GM04504 (cell line): ENCODE measurements at places on chromosomes 6 and 20.
A peak's percentile ranks its signal among the peaks of the same experiment; 100 is the strongest.

DNA sequence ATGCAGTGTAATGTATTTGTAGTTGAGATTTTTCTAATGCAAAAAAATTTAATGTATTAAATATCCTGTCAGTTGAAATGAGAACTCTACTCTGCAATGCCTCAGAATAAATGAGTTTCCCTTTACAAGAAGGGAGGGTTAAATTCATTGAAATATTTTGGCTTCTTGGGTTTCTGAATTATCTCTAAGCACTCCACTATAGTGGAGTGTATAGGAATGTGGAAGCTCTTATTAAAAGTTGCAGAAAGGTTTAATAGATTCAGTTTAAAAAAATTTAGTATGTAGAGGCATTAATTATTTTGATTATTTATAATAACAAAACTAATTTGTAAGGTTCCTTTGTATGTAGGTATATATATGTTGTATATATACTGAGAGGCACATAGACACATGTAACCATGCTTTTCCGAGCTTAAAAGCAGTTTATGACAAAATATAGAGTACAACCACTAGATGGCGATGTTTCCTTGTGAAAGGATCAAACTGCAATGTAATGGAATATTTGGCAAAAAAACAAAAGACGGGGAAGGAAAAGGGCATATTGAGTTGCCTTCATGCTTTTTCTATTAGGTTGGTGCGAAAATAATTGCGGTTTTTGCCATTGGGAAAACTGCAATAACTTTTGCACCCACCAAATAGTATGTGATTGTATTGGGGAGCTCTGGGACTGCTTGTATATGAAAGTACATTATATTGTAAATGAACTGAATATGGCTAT lies 144.2 kb downstream of the MYO6 start:
- peak; percentile 40 for DNase-seq

GRCh38 chr6:147611992-147612391 lies 103.5 kb downstream of the SAMD5 start:
- no peak for DNase-seq

GRCh38 chr20:63932606-63933160 lies 23.5 kb downstream of the UCKL1 start:
- DNase-seq, result no peak

- peak; percentile 34 for DNase-seq
Observed at GRCh38 chr6:136344420-136344819, 54.8 kb upstream of the BCLAF1 start.

DNA sequence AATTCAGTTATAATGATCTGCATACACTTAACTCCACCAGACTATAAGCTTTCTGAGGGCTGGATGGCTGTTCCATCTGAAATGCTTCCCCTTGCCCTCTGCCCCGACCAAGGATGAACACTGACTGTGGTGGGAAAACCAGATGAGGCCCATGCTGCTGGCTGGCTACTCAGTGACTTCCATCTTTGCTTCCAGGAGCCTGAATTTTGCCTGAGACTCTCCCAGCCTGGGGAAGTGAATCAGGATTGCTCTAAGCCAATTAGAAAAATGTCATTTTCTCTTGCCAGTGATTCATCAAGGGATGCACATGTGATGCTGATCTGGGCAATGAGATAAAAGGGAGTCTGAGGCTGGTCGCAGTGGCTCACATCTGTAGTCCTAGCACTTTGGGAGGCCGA lies 1.7 kb upstream of the TOMM34 start:
- DNase-seq, result no peak

DNA sequence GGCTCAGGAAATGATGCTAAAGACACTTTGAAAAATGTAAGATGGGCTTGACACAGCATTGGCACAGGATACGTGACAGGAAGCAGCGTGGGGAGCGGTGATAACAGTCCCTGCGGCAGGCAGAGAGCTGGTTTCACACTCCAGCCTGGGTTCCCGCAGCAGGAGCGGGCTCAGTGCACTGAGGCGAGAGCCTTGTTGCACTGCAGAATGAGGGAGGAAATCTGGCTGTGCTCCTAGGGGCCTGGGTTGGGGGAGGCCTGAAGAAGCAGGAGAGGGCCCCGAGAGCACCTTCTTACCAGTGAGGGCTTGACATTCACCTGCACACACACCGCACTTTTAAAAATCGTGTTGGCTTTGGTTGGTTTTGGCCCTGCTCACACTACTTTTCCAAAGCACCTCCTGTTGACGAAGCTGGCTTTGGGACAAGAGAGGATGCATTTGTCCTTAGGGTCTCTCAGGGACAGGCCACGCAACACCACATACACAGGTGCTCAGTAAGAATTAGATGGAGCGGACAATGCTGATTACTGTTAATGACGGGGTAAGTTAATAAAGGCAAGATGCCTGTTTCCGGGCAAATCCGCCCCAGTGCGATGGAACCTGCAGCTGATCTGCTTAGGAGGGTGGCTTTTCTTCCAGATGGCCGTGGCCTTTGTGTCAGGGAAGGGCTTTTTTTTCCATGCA lies 49.4 kb upstream of the ARMC2 start:
- DNase-seq, result no peak

DNA sequence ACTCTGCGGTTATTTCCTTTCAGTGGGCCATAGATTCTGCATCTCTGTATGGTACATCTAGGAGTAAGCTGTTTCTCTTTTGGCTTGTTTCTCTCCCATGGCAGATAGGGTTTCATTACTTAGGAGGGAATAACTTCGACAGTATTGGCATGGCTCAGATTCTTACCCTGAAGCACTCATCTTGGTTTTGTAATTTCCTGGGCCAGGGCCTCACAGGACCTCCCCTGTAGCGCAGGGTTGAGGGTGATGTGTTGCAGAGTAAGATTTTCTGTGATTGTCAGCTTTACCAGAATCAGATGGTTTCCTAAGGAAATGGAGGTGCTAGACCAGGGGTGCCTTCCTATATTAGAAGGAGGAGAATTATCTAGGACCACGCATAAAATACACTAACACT lies 78.3 kb downstream of the STXBP5 start:
- DNase-seq, result no peak

DNA sequence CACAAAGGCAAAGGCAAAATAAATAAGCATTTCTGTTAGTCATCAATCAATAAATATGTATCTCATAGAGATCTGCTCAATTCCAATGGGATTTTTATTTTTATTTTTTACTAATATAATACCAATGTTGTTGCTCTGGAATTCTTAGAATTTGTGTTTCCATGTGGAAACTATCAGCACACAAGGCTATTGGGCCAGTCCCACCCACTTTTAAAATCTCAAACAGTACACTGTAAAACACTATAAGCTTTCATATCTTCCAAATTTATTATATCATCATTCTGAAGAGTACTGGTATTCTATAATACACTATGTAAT lies 563.8 kb upstream of the MARCKS start:
- no peak for DNase-seq

DNA sequence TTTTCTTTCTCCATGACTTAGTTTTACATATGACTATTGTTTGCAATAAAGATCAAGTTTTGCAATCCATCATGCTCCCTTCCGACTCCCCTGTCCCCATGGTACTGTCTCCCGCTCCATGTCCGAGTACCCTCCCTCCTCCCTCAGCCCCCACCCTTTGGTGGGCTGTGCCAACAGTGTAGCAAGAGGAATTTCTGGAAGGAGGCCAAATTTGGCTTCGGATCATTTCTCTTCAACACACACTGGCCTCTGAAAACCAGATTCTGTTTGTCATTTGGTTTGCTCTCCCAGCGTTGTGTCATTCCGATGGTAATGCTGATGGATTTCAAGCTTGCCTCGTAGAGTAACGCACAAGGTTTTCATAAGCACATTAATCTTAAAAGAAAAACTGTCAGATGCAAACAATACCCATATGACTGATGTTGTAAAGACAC lies 22.9 kb upstream of the PAX1 start:
- no peak for DNase-seq

GRCh38 chr6:85585741-85586140 lies 7.9 kb downstream of the SNX14 start:
- no peak for DNase-seq

DNA sequence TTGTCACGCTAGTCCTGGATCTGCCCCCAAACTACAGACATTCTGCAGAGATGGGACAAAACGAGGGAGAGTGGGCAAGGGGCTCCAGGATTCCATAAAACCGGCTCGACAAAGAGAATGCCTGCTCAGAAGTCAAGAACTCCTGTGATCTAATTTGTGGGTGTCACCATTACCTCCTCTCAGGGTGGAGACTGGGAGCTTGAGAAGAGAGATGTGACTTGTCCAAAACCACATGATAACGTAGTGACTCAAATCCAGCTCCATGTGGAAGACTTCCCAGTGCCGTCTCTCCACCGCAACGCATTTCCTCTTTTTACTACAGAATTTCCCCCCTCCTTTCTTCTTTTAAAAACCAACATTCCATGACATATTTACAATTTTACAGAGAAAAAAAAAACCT lies 44.3 kb downstream of the TRERF1 start:
- DNase-seq, result peak; percentile 80

GRCh38 chr20:58651946-58652605 lies 993 bp downstream of the STX16 start:
- DNase-seq, result peak; percentile 31

DNA sequence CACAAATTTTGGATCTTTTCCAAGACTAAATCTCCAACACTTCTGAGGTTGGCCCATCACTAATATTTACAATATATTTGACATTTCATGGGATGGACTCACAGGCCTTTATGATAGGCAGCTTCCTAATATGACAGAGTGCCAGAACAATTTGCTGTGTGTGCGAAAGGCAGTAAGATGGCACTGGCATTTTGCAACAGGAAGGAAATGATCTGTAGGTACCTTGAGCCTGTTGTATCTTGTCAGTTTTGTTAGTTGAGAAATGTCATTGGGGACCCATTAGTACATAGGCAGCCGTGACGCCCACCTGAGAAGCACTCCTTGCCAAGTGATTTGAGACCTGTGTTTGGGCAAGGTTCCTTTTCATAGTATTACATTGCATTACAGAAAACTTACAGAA lies 153.4 kb upstream of the HEY2 start:
- DNase-seq, result no peak

GRCh38 chr20:2387180-2387577 lies 6.5 kb downstream of the TGM6 start:
- no peak for DNase-seq

- DNase-seq, result no peak
Observed at GRCh38 chr6:146886587-146887446, 288.0 kb downstream of the ADGB start.

DNA sequence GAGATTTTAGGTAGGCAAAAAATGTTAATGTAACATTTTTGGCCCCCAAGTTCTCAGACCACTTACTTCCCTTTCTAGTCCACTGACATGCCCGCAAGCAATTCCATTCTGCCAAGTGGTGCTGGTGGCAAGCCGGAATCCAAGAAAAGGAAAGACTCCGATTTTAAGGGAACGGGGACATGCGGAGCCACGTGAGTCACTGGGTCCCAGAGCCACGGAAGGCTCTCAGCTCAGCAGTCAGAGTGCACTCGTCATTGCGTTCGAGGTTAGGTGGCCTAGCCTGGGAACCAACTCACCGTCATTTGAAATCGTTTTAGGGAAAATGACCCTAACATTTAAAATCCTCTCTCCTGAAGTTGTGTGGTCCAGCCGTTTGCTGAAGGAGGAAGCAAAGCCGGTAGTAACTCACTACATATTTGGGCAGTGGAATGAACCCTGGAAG lies 711 bp upstream of the SIRT5 start:
- DNase-seq, result no peak

GRCh38 chr20:50270569-50270968 lies 79.9 kb downstream of the CEBPB start:
- no peak for DNase-seq

DNA sequence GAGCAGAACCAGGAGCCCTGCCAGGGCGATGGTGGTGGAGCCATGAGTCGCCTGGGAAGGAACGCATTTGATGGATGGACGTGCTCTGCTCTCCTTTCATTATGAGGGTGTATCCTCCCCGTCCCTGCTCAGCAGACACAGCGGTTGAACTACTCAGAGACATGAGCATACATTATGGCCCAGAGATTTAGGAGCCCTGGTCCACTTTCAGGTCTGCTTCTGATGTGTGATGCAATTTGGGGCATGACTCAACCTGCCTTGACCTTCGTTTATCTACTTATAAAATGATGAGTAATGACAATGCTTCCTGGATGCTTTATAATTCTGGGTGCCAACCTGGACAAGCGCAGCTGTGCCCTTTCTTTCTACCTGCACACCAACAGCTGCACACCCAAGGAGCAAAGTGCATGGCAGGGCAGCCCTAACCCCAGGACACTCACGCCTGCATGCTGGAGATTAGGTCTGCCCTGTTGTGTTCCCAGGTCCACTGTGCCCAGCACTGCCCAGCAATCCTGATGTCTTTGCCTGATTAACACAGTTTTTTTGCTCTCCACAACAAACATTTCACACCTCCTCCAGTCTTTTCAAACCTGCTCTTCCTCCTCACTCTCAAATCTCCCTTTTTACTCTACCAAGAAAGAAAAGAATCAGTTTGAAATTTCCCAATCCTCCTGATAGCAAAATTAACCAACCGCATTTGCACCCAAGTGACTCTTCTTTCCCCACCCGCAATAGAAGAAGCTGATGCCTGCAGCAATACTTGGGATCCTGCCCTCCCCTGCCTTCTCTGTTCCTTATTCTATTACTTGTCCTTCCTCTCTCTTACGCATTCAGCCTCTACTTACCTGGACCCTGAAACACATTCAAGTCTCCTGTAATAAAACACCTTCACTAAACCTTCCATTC lies 81.2 kb downstream of the EZR start:
- DNase-seq, result peak; percentile 23

DNA sequence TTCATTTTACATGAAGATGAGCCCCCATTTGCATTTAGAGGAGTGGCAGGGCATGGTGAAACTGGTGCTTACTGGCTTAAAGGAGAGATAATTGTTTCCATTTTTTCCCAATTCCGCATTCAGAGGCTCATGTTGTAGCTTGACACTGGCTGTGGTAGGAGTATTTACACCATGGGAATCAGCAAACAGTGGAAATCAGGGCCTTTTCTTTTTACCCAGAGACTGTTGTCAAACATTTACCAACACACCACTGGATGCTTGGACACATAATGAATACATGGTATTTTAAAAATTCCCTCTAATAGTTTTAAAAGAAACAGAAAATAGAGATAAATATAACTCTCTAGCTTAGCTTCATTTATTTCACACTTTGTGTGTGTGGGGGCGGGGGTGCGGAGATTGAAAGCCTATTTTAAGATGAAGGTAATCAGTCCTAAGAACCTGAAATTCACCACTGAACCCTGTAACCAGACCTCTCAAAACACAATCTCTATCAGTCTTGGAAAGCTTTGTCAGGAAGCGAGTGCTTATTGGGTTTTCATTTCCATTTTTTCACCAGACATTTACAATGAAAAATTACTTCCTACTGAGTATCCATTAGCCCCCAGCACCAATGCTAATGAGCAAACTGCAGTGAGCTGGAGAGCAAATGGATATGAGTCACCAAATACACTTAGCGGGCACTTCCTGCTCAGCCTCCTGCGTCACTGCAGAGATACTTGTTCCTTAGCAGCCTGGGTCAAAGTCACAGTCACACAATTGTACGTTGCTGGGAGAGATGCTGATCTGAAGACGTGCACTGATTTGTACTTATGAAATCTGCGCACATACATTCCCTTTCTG lies 532.0 kb downstream of the BCKDHB start:
- DNase-seq, result peak; percentile 80

- DNase-seq, result no peak
Observed at GRCh38 chr20:46850416-46850815, 44.2 kb upstream of the EYA2 start.
